Chondrocyte (in vitro differentiated cells): ENCODE measurements at places on chromosomes 7 and 10. TPM values are rescaled to one million over a fixed set of nuclear protein-coding genes. Genes with fewer than 3 reads are reported as not detected.
A peak's percentile ranks its signal among the peaks of the same experiment; 100 is the strongest.

Gene ASB10
- total RNA-seq, result not detected in 3 replicates

GRCh38 chr7:39623732-39624441 is 515 bp downstream of the RALA start:
- peaks cover 46% of the 10 kb centered on the region for H3K4me1 ChIP-seq
- no peak for DNase-seq
- H3K27me3 ChIP-seq, result no peaks in the 10 kb centered on the region
- no peaks in the 10 kb centered on the region for H3K36me3 ChIP-seq
- peak overlapping the region; percentile 98 for H3K4me3 ChIP-seq
- peak overlapping the region; percentile 98 for H3K27ac ChIP-seq

DNA sequence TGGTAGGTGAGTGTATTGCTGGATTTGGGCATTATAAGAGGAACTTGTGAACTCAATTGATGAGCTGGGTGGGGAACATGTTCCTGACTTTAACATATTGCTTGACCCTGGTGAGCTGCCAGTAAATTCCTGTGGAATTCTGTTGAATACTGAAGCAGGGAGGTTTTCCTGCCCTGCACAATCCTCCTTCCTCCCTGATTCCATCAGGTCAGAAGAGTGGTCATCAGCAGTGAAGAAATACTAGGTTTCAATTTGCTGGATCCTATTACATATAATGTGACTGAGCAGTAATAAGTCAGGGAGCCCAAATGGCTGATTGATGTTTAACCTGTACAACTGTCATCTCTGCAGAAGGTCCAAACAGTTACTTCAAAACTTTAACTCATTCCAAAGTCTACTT is 581.2 kb downstream of the SUGCT start:
- DNase-seq, result no peak

GRCh38 chr7:127978421-127978820 is 52.8 kb downstream of the LRRC4 start:
- H3K27ac ChIP-seq, result peak overlapping the region; percentile 46
- DNase-seq, result no peak
- no peaks in the 10 kb centered on the region for H3K27me3 ChIP-seq
- H3K4me3 ChIP-seq, result no peak overlapping the region

Gene EFCAB10
- not detected in 3 replicates for total RNA-seq

Gene UNC5B
- total RNA-seq, result 36.4 to 61.1 TPM (median 57.9 TPM) in 3 replicates

DNA sequence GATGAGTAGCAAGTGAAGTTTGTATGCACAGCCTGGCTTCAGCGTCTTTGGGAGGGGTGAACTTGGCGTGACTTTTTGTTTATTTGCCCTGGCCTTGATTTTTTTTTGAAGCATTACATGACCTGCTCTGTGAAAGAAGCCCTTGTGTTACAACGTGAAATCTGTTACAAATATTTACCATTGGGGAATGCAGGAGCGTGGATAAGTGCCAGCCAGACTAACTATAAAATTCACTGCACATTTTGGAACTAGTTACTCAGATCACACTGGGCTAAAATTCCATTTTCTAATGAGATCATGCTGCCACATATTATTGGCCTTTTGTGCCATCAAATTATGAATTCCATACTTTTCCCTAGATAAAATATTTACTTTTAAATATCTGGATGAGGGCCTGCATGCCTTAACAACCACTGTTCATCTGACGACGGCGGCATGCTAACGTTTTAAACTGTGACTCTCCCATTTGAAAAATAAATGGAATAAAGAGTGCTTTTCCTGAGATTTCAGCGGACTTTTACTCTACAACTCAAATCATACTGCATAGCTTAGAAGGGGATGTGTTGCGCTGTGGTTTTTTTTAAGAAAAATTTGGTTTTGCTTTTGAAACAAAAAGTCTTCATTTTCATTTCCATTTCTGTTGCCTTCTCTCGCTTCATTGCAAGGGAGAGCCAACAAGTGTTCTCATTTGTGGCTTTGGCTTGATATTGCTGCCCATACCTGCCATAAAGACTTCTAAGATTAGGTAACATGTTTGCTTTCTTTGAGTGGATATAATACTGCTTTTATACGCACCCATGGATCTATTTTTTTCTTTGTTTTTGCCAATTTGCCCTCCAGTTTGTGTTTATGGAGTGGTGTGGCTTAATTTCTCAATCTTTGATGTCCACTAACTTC is 352.2 kb downstream of the TFEC start:
- H3K27me3 ChIP-seq, result no peaks in the 10 kb centered on the region
- peaks cover 21% of the 10 kb centered on the region for H3K4me1 ChIP-seq
- no peak for DNase-seq
- H3K27ac ChIP-seq, result peak overlapping the region; percentile 67

- peaks cover 7% of the 10 kb centered on the region for H3K4me1 ChIP-seq
- H3K36me3 ChIP-seq, result no peaks in the 10 kb centered on the region
- peaks cover 3% of the 10 kb centered on the region for H3K27me3 ChIP-seq
Measured at GRCh38 chr10:78316451-78316931, 282.8 kb downstream of the RPS24 start.

DNA sequence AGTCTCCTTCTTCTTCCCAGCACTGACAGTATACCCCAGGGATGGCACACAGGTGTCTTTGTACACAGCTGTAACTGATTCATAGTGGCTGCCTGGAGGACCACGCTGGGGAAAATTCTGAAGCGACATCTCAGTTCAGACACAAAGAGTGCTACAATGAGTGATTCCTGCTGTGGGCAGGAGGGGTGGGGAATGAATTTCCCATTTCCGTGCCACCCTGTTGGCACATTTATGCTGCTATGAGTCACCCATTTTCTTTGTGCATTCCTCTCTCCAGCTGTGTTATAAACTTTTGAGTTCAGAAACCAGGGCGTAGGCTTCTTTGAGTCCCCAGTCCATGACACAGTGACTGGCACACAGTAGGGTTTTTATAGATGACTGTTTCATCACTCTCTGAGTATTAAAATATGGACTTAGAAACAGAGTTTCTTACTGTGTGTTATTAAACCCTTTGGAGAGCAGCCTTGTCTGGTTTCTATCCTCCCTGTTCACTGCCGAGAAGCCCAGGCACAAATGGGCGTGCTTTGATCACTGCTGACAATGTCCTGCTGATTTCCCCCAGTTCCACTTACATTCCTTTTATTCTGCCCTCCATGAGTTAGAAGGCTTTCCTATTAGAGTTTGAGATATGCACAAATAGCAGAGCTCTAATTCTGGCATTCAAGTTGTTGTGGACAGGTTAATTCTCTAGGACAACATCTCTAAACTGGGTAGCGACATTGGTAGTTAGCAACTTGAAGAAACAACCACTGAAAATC is 24.0 kb upstream of the NPS start:
- H3K4me3 ChIP-seq, result no peak overlapping the region
- peaks cover 7% of the 10 kb centered on the region for H3K4me1 ChIP-seq
- no peak for DNase-seq

DNA sequence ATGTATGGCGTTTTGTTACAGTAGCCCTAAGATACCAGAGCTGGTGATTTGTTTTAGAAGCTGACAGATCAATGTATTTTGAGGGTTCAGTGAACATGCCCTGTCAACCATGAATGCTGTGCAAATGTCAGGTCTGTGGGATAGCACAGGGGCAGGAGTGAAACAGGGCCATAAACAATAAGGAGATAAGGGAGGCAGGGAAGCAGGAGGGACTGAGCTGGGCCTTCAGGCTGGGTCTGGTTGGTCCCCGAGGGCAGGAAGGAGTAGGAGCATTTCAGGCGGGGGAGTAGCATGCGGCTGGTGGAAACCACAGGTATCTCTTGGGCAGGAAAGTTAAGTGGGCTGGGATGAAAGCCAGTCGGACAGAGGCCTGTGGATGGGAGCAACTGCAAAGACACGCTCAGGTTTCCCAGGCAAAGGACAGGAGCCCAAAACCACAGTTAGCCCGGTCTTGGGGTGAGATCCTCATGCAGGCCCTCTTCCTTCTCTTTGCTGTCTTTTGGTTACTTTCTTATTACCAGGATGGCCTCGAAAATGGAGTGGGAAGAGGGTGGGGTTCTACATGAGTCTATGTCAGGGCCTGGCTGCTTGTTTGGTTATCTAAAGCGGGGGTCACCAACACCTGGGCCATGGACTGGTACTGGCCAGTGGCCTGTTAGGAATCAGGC is 69.5 kb upstream of the SEPHS1 start:
- H3K4me1 ChIP-seq, result no peaks in the 10 kb centered on the region
- H3K27me3 ChIP-seq, result peaks cover 9% of the 10 kb centered on the region
- H3K4me3 ChIP-seq, result no peak overlapping the region
- H3K27ac ChIP-seq, result no peak overlapping the region
- H3K36me3 ChIP-seq, result peaks cover 2% of the 10 kb centered on the region

DNA sequence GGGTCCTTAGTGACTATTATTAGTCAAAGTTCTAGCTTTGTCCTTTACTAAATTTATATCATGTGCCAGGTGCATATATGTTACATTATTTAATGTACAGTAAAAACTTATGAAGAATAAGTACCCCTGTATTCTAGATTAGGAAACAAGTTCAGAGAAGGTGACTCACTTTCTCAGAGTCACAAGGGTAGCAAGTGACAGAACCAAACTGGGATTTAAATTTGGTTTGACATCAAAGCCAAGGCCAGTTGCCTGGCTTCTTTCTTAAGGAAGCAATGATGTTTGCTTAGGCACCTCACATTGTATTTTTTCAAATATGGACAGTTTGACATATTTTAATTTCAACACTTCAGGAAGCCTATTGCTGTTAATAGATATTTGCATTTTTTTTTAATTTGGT is 2.5 kb downstream of the LSM8 start:
- peaks cover 5% of the 10 kb centered on the region for H3K36me3 ChIP-seq
- no peak for DNase-seq
- H3K4me3 ChIP-seq, result no peak overlapping the region
- H3K27me3 ChIP-seq, result no peaks in the 10 kb centered on the region

GRCh38 chr7:124940306-124940705 is 10.7 kb upstream of the POT1 start:
- no peak overlapping the region for H3K4me3 ChIP-seq
- no peak for DNase-seq
- peaks cover 3% of the 10 kb centered on the region for H3K4me1 ChIP-seq
- no peak overlapping the region for H3K27ac ChIP-seq
- H3K36me3 ChIP-seq, result no peaks in the 10 kb centered on the region

DNA sequence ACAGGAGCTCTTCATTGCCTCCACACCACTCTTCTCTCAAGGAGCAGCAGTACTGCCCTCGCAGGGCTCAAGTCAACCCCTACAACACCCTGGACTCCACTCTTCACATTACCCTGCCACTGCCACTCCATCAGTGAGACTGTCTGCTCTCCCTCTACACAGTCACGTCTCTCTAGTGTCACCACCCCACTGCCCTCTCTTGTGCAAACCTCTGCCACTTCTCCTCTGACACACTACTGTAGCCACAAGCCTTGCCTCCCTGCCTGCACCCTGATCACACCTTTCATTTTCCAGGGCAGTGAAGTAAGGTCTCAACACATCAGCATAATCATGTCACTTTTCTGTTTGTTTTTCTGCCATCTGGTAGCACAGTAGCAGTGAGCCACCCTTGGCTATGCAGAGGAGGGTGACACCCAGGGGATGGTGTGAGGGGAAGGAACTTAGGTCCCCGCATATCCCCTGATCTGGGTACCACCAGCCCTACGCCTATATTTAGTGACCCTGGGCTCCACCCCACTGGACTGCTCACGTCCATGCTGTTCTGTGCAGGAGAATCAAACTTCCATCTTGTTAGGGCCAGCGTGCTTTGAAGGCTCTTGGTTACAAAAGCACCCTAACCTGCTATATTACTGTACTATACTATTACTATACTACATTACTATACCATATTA is 1.6 kb downstream of the C10orf143 start:
- H3K4me1 ChIP-seq, result peaks cover 27% of the 10 kb centered on the region
- H3K4me3 ChIP-seq, result peak overlapping the region; percentile 89
- peaks cover 1% of the 10 kb centered on the region for H3K36me3 ChIP-seq
- no peak for DNase-seq
- no peaks in the 10 kb centered on the region for H3K27me3 ChIP-seq
- peak overlapping the region; percentile 96 for H3K27ac ChIP-seq
